ENCODE measurements at places on chromosomes 13 and 19.

DNA sequence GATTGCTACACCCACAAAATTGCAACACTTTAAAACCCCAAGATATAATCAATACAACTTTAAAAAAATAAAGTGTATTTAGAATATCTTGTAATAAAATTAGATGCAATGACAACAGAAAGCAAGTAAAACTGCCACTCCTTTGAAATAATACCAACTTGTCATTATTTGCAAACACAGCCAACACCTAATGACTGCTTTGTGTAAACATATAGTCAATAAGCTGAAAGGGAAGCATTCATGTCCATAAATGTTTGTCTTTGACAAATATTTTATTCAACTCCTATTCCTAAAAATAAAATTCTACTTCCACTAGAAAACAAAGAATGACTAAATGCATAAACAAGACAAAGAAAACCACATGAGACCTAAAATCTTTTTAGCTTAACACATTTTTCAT is 6.6 kb downstream of the SMAD9 start:
- no peak for DNase-seq

- DNase-seq: no peak
Measured at GRCh38 chr13:32632343-32632909, 46.2 kb downstream of the PDS5B start.

- no peak for DNase-seq
Measured at GRCh38 chr13:97849305-97849704, 104.2 kb upstream of the IPO5 start.

DNA sequence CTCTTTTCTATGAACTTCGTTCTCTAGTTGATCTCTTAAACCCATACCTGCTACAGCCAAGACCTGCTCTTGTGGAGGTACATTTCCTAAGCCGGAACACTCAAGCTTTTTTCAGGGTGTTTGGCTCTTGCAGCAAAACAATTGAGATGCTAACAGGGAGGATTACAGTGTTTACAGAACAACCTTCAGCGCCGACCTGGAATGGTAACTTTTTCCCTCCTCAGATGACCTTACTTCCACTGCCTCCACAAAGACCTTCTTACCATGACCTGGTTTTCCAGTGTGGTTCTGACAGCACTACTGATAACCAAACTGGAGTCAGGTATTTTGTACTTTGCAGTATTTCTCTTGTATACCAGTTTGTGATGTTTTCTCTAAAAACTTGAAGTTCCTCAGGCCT is 506 bp downstream of the KCNRG start:
- no peak for DNase-seq

- peak; percentile 72 for DNase-seq
Measured at GRCh38 chr19:10871711-10872545, 575 bp downstream of the CARM1 start.

DNA sequence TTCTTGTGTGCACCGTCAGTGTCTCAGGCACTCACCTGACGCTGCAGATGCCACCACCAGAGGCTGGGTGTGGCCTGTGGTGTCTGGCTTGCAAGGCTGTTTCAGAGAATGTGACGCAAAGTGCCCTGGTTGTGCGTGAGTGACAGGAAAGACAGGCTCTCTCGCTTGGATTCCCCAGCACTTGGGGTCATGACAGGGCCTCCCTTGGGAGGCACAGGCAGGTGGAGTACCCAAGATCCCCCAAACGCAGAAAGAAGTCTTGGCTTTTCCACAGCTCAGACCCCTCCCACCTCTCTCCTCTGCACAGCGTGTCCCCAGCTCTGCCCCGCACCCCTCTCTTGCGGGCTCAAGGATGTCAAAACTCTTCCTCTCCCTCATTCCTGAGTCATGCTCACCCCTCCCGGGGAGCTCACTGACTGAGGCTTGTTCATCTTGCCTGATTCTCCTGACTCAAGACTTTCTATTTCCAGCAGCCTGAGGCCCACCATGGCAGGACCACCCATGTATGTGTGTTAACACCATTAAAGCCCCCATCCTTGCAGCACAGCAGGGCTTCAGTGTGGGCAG is 21.0 kb downstream of the DHX34 start:
- DNase-seq: no peak

GRCh38 chr13:70634893-70635292 is 526.6 kb upstream of the KLHL1 start:
- no peak for DNase-seq

- no peak for DNase-seq
Measured at GRCh38 chr19:40633207-40633606, 32.0 kb downstream of the LTBP4 start.

DNA sequence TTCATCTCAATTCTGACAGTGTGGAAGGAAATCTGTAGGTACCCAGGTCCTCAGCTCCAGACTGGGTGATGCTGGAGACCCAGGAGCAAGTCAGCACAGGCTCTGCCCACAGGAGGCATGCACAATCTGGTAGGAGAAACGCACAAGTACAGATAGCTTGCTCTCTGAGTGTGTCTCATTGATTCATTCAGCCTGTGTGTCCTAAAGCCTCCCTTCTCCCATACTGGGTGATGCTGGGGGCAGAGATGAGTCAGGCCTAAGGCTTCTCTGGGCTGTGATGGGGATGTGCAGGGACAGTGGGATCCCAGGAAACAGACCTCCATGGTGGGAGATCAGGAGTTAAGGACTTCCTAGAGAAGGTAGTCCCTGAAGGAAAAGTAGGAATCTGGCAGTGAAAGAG is 6.8 kb downstream of the ZNF526 start:
- DNase-seq: no peak

DNA sequence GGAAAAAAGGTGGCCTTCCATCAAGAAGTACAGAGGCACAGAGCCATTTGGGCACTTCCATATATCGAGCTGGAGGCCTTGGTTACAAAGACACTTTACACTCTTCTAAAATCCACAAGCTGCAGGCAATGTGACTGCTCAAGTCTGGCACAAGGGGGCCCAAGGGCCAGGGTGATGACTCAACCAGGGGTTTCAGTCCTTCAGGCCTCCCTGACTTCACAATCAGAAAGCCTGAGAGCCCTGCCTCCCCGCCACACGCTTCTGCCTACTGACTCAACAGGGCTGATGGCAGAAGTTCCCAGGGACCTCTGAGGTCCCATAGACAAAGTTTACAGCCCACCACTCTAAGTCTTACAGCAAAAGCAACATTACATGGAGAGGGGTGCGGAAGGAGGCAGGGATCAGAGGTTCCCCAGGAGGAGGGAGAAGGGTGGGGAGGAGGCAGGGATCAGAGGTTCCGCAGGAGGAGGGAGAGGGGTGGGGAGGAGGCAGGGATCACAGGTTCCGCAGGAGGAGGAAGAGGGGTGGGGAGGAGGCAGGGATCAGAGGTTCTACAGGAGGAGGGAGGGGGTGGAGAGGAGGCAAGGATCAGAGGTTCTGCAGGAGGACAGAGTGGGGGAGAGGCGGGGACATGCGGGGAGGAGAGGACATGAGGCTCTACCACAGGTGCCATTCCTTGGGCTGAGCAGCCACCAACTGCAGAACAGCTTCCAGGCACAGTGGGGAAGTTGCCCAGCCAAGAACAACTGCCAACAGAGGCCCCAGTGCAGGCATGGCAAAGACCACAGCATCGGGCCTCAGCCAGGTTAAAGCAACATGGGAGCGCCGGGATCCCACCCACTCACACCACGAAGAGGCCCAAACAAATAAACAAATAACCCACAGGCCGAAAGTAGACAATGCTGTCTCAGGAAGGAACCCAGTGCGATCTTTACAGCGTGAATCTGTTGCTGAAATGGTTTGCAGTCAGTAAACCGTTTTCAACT is 52.0 kb downstream of the SLC7A1 start:
- peak; percentile 79 for DNase-seq

DNA sequence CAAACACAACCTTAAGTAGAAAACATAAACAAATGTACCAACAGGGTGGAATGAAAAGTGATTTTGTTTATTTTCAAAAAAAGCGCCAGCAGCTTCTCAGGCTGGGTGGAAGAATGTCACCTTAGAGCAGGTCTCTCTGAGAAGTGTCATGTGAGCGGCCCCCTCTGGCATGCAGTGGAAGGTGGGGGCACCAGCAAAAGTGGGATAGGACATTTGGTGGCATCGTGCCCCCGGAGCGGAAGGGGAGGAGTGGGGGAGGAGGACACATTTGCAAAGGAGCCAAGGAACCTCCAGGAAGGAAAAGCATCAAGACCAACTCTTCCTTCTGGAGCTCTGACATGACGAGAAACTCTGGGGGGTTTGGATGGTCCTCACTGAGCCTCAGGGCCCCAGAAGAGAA is 635.3 kb downstream of the UQCRFS1 start:
- no peak for DNase-seq

DNA sequence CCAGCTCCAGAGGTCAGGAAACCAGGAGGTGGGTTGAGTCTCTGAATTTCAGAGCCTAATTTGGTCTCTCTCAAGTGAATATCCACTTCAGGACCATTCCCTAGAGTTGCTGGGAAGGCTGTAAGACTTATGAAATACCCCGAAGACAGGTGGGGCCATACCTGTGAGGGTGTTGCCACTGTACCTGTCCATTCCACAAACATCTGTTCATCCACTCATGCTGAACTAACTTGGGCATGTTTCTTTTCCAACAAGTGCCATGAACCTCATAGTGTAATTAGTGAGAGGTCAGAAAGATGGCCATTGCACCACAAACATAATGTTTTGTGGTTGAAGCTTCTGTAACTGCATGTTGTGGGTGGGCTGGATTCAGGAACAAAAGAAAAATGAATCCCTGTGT is 7.8 kb downstream of the ILF3 start:
- DNase-seq: no peak

DNA sequence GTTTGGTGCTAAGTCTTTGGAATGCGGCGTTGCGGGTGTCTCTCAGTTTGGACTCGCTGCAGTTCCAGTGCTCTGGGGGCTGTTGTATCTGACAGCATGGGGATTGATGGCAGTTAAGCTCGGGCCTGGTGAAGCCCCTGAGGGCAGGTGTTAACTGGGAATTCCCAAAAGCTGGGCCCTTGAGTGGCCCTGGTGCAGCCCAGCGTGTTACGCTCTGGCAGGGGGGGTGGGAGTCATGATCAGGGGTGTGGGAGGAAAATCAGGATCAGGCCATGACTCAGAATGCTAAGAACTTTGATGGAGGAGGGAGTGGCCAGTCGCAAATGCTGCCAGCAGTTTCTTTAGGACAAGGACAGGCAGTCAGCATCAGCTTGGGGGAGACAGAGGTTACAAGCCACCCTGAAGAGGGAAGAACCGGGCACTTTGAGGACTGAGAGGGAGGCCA is 19.6 kb downstream of the AP2A1 start:
- DNase-seq: no peak

- DNase-seq: no peak
Measured at GRCh38 chr13:107554460-107554859, 660.9 kb downstream of the LIG4 start.

- DNase-seq: no peak
Measured at GRCh38 chr13:95870421-95870820, 182.8 kb downstream of the UGGT2 start.

- DNase-seq: no peak
Measured at GRCh38 chr13:46332772-46333171, 54.3 kb downstream of the RUBCNL start.

- DNase-seq: no peak
Measured at GRCh38 chr19:1041835-1042685, 2.2 kb downstream of the ABCA7 start.

GRCh38 chr19:36136964-36137686 is 2.7 kb upstream of the CAPNS1 start:
- no peak for DNase-seq

DNA sequence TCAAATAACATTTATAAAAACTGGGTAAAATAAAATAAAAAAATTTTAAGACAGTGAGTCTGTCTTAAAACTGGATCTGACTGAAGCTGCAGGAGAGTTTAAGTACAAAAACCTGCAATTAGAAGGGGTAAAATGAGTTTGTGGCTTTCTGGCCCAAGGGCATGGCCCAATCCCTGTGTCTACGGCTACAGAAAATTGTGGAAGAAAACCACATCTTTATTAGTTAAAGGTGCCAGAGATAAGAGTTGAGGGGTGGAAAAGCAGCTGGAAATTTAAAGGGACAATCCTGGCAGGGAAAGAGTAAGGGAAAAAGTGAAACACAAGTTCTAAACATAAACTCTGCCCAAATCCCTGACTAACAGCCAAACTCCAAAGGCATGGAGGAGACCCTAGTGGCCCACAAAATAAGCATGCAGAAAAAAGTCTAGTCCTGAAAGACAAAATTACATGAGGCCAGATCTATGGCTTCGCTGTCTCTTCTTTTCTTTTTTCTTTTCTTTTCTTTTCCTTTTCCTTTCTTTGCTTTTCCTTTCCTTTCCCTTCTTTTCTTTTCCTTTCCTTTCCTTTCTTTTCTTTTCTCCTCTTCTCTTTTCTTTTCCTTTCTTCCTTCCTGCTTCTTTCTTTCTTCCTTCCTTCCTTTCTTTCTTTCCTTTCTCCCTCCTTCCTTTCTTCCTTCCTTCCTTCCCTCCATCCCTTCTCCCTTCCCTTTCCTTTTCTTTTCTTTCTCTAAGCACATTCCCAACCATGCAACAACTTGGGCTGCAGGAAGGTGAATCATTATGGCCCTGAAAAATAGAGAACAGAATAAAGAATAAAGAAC is 23.5 kb upstream of the DLEU7 start:
- no peak for DNase-seq

DNA sequence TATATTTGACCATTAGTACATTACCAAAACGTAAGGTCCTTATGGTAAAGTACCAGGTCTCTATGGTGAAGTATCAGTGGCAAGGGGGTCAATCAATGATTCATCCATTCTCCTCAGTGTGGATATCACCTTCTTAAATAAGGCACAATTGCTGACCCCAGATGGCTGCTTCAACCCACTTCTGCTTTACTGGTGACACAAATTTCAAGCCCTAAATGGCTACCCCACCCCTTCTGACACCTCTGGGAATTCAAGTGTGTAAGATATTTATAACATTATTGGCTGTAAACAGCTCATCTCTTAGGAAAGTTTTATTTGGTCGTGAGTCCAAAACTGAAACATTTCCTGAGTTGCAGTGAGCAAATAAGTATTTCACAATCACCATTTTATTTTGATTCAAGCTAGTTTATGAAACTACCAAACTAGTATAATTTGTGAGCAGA is 7.9 kb upstream of the WBP4 start:
- DNase-seq: no peak

DNA sequence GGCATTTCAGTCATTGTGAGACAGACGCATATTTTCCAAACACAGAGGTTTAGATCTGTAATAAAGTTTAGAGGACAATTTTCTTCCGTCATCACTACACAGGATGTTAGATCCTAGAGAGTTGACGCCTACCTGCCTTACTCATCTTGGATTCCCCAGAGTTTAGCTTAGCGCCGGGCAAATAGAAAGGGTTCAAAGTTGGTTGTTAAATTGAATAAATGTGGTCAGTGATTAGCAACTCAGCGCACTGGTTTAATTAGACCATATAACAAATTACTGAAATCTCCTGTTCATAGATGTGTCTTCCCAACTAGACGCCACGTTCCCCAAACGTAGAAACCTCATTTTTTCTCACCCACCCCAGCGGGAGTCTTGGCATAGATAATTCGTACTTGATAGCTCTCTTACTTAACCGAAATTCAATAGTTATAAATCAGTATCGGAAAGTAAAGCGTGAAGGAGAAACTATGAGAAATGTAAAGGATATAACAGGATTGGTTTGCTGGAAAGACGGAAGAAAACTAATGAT is 726 bp upstream of the UFM1 start:
- DNase-seq: no peak

GRCh38 chr13:47433461-47434005 is 536.7 kb upstream of the HTR2A start:
- no peak for DNase-seq

Measured in activated CD8-positive, alpha-beta memory T cell treated with anti-CD3 and anti-CD28 coated beads, Interleukin-2, amount 50 U/mL, for 48 hours (primary cell).